Breast epithelium (tissue), 4 donors: ENCODE measurements at places on chromosomes 3 and 15. TPM values are rescaled to one million over a fixed set of nuclear protein-coding genes. Genes with fewer than 3 reads are reported as not detected.

- no peak for DNase-seq
These were observed 262.0 kb downstream of the CLSTN2 start for GRCh38 chr3:140196970-140197369.

DNA sequence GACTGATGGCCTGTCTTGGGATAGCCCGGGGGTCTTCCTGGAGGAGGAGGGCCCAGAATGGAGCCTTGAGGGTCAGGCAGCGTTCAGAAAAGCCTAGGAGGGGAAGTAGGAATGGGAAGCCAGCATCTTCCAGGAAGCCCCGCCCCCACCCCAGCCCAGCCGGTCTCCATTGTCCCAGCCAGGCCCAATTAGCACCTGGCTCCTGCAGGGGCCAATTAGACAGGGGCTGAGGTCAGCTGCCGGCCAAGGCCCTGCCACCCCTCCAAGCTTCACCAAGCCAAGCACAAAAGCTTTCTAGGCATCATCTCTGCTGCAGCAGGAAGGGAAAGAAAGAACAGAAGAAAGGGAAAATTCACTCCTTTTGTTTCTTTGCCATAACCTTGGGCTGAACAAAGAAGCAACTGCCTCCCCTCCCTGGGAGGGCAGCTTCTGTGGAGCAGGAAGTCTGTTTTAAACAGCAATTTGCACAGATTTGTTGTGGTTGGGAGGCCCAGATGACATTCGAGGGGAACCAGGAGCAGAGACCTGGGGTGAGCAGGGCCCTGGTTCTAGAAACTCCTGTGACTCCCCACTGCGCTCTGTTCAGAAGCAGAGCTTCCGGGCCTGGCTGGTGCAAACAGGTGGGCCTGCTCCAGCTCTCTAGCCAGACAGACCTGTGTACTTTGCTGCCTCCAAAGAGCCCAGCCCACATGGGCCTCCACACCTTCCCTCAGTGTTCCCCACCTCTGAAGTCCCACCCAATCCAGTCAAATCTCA, 47.7 kb downstream of the CYP11A1 start:
- DNase-seq, result no peak

DNA sequence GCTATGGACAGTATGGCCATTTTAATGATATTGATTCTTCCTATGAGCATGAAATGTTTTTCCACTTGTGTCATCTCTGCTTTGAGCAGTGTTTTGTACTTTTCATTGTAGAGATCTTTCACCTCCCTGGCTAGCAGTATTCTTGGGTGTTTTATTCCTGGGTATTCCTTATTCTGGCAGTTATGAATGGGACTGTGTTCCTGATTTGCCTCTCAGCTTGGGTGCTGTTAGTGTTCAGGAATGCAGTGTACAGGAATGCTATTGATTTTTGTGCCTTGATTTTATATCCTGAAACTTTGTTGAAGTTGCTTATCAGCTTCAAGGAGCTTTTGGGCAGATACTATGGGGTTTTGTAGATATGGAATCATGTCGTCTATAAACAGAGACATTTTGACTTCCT, 49.5 kb upstream of the CTXND1 start:
- no peak for DNase-seq

DNA sequence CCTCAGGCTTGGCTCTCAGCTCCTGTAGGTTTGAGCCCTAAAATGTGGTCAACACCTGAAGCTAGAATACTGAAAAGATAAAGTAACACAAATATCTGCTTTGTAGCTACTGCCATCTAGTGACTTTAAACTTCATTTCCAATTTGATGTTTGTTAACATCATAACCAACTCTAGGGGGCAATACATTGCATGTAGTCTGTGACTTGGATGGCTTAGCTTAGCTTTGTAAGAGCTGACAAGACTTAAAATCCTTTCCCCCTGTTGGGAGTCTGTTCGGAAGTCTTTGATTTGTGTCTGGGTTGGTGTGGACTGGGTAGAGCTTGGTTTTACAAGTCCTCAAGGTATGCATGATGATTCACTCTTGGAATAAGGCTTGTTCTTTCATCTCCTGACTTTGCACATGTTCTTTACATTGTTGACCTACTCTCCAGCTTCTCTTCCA, 51.7 kb downstream of the SCN11A start:
- DNase-seq, result no peak

DNA sequence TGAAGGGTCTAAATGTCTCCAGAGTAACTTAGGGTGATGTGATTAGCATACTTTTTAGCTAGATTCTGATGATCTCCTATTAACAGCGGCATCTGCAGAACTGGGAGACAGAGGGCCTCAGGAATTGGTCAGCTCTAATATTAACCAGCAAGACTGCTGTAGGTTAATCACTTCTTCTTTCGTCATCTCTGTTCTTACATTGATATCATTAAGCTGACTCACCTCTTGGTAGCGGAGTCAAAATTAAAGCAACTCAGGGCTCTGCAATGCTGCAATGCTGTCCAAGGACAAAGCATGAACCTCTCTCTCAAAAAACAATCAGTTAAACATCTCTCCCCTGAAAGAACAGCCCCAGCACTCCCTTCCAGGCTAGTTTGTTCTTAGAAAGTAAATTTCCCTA, 57.5 kb upstream of the TRA2B start:
- DNase-seq, result no peak

- DNase-seq, result no peak
These were observed 469.3 kb upstream of the MCTP2 start for GRCh38 chr15:93762036-93762435.

DNA sequence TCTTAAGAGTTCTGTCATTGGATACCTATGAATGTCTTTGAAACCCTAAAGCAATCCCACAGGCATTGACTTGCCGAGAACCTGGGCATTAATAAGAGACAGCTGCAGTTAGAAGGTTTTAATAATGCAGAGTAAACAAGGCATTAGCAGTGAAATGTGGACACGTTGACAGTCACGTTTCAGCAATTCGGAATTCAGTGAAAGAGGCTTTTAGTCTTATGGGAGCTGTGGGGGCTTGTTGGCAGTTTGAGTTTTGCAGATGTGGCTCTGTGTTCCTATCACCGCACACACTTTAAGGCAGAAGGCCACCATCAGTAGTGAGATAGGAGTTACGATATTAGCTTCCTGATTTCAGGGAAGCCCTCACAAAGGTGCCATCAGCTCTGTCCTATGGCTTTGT, 145.2 kb upstream of the NUDT16 start:
- DNase-seq, result no peak

- no peak for DNase-seq
These were observed 38.7 kb upstream of the HRH1 start for GRCh38 chr3:11115548-11115947.

- no peak for DNase-seq
These were observed 10.6 kb upstream of the P3H2 start for GRCh38 chr3:190131329-190131728.

DNA sequence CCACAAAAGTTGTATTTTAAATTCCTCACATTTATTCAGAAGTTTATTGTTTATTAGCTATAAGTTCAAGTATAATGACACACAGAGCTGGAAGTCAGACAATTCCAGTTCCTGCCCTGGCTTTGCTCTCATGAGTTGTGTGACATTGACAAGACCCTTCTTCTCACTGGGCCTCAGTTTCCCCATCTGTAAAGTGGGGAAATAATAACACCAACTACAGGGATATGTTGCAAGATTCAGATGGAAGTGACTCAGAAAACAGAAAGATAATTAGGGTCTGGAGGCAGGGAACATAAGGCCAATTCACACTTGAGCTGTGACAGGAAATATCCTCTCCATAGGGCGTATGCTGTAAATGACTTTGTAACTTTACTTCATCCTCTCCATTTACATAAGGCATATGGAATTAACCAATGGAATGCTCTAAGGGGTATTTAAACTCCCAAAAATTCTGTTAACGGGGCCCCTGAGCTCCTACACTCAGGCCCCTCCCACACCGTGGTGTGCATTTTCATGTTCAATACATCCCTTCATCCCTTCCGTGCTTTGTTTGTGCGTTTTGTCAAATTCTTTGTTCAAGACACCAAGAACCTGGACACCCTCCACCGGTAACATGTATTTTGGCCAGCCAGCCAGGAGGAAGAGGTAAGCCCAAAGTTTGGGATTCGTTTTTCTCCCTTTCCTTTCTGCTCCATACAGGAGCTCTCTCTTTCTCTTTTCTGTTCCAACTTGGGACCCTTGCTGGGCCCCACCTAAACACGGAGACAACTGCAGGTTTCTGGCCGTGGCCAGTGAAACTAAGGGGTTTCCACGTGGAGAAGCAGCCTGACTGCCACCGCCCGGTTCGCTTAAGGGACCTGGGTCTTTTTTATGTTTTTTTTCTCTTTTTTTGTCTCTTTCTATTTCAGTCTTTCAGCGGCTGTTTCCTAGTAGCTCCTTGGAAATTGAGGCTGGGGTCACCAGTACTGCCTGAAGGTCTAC, 16.9 kb downstream of the CYP11A1 start:
- no peak for DNase-seq

DNA sequence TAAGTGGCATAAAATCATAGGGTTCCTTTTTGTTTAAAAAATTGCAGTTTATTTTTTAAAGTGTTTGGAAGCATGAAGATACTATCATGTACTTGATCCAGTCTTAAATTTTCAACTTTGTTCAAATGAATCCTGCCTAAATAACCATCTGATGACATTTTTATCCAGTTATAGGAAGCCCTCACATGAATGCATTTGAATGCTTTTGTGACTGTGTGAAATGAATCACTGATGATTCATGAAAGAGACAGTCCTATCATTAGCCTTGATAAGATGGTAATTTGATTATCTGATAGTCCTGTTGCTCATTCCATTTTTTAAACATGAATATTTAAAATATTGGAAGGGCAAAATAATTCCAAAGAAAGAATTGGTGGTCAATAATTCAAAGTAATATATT, 401.9 kb upstream of the ROBO2 start:
- no peak for DNase-seq

- DNase-seq, result no peak
These were observed 52.4 kb upstream of the CHST2 start for GRCh38 chr3:143067201-143067600.

DNA sequence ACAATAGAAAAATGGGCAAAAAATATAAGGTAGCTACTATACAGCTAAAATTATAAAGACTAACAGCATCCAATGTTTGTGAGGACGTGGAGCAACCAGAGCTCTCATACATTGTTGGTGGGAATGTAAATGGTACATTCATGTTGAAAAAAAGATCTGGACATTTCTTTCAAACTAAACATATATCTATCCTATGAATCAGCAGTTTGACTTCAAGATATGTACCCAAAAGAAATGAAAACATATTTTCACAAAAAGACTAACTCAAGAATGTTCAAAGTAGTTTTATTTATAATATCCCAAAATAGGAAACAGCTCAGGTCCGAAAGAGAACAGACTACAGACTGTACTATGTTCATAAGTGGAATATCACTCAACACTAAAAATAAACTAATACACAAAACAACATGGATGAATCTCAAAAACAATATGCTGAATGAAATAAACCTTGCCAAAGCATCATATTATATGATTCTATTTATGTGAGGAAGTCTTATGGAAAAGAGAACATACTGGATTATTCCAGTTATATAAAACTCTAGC, 8.8 kb upstream of the TTBK2 start:
- no peak for DNase-seq

DNA sequence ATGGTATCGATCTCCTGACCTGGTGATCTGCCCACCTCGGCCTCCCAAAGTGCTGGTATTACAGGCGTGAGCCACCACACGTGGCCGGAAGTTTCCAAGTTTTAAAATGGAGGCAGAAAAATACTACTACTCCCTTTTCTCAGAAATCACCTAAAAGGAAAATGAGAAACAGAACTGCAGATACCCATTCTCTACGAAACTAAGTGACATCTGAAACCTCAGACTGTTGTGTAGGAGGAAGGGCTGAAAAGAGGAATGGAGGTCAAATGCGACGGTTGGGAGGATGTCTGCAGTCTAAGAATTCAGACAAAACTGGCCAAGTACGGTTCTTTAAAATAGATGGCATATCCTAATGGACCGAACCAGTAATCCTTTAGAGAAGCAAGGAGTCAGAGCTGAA, 24.1 kb downstream of the WDR48 start:
- DNase-seq, result no peak

- DNase-seq, result no peak
These were observed 60.1 kb upstream of the PCSK6 start for GRCh38 chr15:101549647-101550046.

The CCDC191 gene
- 13.2 TPM for total RNA-seq

The AGTR1 gene
- 20.3 TPM for total RNA-seq

The HTR3E gene
- not detected for total RNA-seq
